ENCODE measurements at places on chromosomes 12 and 14.

DNA sequence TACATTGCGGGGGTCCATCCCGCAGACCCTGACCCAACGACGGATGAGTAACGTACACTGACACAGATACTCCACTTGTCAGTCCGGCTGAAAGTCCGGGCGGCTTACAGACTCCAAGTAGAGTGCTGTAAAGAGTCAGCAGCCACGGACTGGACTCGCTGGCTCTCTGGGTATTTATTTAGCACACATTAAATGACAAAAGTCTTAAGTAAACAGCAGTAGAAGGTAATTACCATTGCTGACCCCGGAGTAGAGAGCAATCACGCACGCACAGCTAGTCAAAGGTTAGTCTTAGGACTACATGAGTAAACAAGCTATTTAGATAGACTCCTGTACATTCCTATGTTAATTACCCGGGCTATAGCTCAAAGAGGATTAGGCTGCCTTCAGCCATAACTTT, 780.9 kb downstream of the RPS29 start:
- no peak for DNase-seq

GRCh38 chr14:73741386-73741875, 27.2 kb upstream of the PNMA1 start:
- DNase-seq, result peak; percentile 70

DNA sequence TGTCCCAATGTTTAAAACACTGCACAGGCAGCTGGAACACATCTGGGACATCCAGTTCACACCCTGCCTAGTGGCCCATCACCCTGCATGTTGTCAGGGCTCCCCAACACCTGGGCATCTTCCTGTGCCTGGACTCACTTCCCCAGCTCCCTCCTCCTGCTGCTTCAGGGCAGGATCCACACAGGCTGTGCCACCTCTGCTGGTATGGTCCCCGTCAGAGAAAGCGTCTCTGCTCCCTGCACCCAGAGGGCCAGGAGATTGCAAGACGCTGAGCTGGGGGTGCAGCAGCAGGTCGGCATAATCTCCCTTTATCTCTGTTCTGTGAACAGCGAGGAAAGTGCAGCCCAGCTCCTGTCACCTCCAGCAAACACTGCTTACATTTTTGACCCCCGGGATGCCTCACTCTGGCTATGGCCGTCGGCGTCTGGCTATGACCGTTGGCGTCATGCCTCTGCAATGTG, 124.3 kb downstream of the ADGRD1 start:
- no peak for DNase-seq

DNA sequence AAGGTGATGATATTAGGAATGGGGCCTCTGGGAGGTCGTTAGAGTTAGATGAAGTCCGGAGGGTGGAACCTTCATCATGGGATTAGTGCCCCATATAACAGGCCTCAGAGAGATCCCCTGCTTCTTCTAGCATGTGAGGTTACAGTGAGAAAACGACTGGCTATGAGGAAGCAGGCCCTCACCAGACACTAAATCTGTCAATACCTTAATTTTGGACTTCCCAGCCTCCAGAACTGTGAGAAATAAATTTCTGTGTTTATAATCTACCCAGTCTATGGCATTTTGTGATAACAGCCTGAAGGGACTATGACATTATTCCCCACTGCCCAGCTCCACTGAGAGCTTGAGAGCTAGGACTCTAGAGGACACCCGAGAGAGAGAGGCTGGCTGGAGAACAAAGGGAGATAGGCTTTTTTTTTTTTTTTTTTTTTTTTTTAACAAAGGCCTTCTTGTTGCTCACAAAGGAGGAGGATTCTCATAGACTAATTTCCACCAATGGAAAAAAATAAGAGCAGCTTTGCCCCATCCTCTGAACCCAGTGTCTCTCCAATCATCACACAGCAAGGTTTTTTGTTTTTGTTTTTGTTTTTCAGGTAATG, 87.8 kb upstream of the EEA1 start:
- DNase-seq, result no peak

DNA sequence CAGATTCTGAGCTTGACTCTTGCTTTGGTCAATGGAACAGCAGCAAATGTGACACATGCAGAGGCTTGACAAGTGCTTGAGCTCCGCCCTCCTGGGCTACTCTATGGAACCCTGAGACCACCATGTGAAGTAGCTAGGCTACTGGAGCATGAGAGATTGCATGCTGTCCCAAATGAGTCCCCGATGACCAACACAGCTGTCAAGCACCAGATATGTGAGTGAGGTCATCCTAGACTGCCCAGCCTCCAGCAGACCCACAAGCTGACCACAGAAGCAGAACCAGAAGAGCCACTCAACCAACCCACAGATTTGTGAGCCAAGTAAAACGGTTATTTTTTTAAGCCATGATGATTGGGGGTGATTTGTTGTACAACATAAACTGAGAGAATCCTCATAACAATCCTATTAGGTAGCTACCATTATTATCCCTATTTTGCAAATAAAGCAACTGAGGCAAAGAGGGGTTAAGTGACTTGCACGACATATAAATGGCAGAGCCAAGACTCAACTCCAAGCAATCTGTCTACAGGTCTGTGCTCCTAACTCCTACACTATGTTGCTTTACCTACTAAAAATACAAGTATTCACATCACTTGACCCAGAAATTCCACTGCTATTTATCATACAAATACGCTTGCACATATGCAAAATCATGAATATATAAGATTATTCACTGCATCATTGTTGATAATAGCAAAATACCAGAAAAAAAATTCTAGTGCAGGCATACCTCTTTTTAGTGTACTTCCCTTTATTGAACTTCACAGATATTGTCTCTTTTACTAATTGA, 136.2 kb downstream of the NDUFA12 start:
- DNase-seq, result no peak

DNA sequence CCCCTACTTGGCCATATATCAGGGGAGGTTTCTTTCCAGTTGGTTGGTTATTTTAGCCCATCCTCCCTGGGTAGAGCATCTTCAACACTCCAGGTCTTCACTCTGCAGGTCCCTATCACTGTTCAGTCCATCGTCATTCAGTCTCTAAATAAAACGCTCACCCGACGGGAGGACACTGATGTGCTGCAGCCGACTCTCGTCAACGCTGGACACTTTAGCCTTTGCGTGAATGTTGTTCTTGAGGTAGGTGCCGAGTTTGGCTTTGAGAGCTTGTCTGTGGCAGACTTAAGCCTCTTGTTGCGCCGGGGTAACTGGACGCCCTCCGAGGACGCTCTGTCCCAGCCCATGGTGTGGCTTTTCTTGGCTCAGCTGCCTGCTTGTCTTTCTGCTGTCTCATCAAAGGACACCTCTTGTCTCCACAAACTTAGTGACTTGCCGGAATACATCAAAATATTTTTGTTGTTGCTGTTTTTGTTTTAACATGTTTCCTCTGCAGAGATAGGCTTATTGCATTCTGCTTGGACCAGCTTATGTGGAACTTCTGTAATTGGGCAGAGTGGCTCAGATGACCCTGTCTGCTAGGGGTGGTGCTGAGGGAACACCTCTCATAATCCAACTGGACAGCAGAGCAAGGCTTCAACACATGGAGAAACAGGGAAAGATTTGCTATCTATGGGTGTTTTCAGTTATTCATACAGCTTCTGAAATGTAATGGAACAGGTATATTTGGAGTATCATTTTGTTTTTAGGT, 26.5 kb downstream of the TCTN1 start:
- no peak for DNase-seq

DNA sequence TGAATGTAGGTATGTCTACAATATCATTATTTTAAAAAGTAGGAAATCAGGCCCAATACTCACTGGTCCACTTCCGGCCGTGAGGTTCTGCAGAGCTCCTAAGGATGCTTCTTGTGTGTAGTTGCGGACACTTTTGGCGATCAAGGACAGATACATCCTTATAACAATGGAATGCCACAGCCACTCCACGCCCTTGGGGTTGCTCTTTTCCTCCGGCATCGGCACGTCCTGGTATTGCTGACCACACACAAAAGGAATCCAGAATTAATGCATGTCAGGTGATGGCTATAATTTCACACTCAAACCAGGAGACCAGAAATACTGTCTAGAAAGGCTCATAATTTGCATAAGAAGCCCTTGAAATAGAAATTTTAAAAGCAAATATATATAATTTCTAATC, 65.6 kb upstream of the YARS2 start:
- DNase-seq, result no peak

DNA sequence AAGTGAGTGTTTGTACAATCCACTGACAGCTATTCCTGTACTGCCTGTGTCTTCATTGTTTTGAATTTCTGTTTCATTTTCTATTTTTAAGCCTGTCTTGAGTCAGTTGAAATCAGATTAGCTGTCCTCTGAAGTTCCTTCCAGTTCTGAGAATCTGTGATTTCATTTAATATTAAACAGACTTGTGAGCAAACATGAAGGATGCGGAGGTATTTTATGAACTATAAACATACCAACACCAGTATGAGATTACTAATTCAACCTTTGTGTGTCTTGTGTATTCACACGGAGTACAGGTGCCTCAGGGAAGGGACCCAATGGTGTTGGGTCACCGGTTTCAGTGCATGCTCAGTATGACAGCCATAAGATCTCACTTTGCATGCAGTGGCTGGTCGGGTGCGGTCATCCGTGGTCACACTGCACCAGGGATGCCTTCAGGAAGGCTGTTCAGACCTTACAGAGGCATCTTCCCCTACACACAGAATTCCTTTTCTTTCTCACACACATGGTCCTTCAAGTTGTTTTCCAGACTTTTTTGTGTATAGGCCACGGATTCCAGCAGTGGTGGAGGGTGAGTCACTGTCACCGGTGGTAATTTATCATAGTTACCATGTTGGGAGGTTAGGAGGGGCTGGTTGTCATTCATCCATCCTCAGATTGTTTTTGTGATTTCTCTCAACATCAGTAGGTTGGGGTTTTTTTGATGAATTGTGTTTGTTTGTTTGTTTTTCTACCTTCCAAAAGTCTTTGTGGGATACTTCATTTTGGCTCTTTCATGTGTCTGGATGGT, 103.0 kb upstream of the SFSWAP start:
- DNase-seq, result no peak

- no peak for DNase-seq
These were observed 52.7 kb downstream of the SMOC1 start for GRCh38 chr14:69931960-69932359.

DNA sequence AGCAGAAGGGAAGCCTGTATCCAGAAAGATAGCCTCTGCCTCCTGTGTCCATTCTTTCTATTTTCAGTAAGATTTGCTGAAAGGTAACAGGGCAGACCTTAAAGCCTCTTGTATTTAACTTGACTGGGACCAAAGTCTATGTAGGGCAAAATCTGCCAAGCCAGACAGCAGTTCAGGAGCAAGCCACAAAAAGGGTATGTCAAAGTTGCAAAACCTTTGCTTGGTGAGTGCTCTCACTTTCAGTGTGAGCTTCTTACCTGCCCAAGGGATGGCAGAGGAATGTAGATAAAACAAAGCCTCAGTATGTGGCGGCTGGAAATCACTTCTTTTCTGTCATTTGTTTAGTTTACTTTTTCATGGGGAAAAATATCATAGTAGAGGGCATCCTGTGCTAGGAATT, 63.1 kb downstream of the PLEKHG7 start:
- no peak for DNase-seq

- DNase-seq, result peak; percentile 94
These were observed 184.4 kb upstream of the SLC38A2 start for GRCh38 chr12:46556819-46557524.

GRCh38 chr14:96806836-96807235, 9.7 kb downstream of the VRK1 start:
- no peak for DNase-seq

GRCh38 chr14:75222208-75222701, 45.8 kb upstream of the TMED10 start:
- peak; percentile 74 for DNase-seq

DNA sequence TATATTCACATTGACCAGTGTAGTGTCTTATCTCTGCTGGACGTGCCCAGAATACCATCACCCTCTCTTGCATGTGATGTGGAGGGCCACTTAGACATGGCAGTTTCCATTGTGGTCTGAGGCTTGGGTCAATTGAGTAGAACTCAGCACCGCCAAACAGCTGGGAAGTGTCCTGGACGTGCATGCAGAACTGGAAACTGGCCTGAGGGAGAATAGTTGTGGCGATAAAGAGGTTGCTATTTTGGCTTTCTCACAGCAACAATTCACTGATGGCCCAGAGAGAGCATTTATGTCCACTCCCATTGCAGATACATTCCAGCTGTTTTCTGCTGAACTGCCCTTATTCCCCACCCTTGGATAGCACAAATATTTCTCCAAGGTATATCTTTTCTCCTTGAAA, 210.1 kb upstream of the DAAM1 start:
- no peak for DNase-seq

DNA sequence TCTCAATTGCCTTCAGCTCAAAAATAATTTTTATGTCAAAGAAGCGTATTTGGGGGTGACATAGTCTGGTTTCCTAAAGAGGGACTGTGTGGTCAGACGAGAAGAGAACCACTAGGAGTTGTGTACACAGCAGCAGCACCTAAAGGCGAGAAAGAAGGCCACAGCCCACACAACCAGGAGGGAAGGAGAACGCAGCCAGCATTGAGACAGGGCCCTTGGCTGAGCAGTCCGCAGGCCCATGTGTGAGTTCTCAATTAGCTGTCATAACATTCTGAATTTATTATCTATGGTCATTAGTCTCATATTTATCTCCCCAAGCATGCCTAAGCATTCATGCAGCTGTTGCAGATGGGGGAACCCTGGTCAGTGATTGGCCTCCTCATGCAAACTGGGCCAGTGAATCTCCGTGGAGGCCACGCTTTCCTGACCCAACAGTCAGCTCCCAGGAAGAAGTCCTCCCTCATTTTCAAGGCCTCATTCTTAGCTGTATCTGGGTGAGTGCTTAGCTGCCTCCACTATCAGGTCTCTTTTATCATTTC, 81.2 kb upstream of the ATF7IP start:
- no peak for DNase-seq

DNA sequence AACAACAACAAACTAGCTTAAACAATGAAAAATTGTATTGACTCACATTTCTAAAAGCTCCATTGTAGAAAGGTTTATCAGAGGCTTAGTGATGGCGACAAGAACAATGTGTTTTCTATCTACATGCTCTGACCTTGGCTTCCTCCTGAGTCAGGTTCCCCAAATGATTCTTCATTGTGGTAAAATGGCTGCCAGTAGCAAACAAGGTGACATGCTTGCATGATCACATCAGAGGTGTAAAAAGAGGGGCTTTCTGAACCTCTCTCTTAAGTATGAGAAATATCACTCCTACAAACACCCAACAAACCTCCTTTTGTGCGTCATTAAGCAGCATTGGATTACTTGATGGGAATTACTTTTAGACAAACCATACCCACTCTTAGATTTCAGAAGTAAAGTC, 252.4 kb upstream of the SYT1 start:
- DNase-seq, result no peak

GRCh38 chr14:32587461-32587860, 258.4 kb downstream of the AKAP6 start:
- no peak for DNase-seq

GRCh38 chr12:92987362-92987761, 58.3 kb upstream of the EEA1 start:
- peak; percentile 83 for DNase-seq

DNA sequence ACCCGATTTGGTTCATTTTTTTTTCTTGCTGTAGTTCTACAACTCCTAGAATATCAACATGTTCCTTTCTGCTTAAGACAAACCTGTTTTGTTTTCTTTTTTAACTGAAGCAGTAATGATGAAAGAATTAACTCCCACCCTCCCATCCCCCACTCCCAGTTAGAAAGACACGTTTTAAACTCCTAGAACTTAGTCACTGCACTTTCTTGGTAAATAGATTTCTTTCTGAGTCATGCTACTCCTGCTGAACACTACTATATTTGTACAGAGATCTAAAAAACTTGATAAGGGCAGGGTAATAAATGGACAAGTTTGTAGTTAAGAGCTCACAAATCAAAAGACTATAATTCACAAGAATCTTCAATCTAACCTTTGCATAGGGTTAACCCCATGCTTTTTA, 118.9 kb upstream of the PTPRB start:
- DNase-seq, result peak; percentile 42

GRCh38 chr12:3263939-3264922, 187.1 kb downstream of the TSPAN9 start:
- DNase-seq, result no peak
